Tibial nerve (tissue), 4 donors: ENCODE measurements at places on chromosomes 6 and 20. TPM values are rescaled to one million over a fixed set of nuclear protein-coding genes. Genes with fewer than 3 reads are reported as not detected.

The PHACTR1 gene
- 1.8 TPM for total RNA-seq

The NR2E1 gene
- not detected for total RNA-seq

- no peak for DNase-seq
Observed at GRCh38 chr20:24998631-24999445, 6.3 kb upstream of the APMAP start.

GRCh38 chr6:31058128-31058894 lies 48.0 kb downstream of the MUC22 start:
- DNase-seq = no peak
